Progenitor cell of endocrine pancreas (in vitro differentiated cells): ENCODE measurements at places on chromosomes 3 and 15. TPM values are rescaled to one million over a fixed set of nuclear protein-coding genes. Genes with fewer than 3 reads are reported as not detected.

- no peaks in the 10 kb centered on the region for H3K36me3 ChIP-seq
- H3K4me3 ChIP-seq, result no peak overlapping the region
- H3K4me1 ChIP-seq, result no peaks in the 10 kb centered on the region
- peaks cover 3% of the 10 kb centered on the region for H3K27me3 ChIP-seq
- no peak for DNase-seq
Observed at GRCh38 chr15:63402498-63403253, 21.0 kb upstream of the CA12 start.

GRCh38 chr3:72454441-72454840, 393.8 kb downstream of the SHQ1 start:
- H3K4me1 ChIP-seq, result peaks cover 17% of the 10 kb centered on the region
- no peak overlapping the region for H3K27ac ChIP-seq
- H3K4me3 ChIP-seq, result no peak overlapping the region
- no peak for DNase-seq
- no peaks in the 10 kb centered on the region for H3K36me3 ChIP-seq

- DNase-seq, result no peak
- H3K4me1 ChIP-seq, result peaks cover 15% of the 10 kb centered on the region
- H3K36me3 ChIP-seq, result no peaks in the 10 kb centered on the region
Observed at GRCh38 chr15:80608688-80609087, 86.4 kb upstream of the ABHD17C start.

DNA sequence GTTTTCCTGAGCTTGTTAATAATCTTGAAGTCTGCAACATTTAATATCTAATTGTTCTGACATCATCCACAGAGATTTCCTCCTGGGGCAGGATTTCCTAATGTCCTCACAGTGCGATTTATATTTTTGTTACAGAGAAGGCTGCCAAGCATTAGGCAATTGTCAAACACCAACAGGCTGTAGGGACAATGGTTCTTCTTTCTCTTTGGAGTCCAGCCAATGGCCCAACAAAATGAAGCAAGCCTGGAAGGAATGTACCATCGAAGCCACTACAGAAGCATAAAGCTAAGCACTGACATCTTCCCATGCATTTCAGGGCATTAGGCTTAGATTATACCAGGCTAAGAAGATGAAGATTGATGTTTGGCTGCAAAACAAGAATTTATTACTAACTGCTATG, 173.0 kb upstream of the FRMD4B start:
- H3K36me3 ChIP-seq, result no peaks in the 10 kb centered on the region
- H3K4me1 ChIP-seq, result peaks cover 18% of the 10 kb centered on the region
- H3K4me3 ChIP-seq, result no peak overlapping the region
- DNase-seq, result no peak

DNA sequence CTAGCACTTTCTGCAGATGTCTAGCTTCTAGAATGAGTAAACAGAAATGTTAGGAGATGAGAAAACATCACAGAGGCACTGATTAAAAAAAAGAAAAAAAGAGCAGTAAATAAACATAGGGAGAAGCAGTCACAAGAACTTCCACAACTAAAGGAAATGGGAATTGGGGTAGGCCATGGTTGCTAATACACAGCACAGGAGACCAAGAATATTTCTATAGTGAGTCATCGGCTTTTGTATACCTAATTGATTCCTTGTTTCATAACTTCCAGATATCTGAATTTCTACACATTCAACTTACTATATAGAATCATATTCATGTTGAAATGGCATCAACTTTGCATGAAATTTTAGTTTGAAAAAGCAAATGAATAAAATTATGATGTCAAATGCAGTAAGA, 47.3 kb upstream of the TCF12 start:
- H3K4me1 ChIP-seq, result peaks cover 16% of the 10 kb centered on the region
- no peaks in the 10 kb centered on the region for H3K36me3 ChIP-seq

- no peaks in the 10 kb centered on the region for H3K4me1 ChIP-seq
- no peaks in the 10 kb centered on the region for H3K36me3 ChIP-seq
- no peak overlapping the region for H3K27ac ChIP-seq
- no peak overlapping the region for H3K4me3 ChIP-seq
- H3K27me3 ChIP-seq, result no peaks in the 10 kb centered on the region
- DNase-seq, result no peak
Observed at GRCh38 chr3:104080088-104080626, 1286.6 kb upstream of the ALCAM start.

GRCh38 chr3:111438283-111438682, 103.7 kb upstream of the CD96 start:
- H3K4me1 ChIP-seq, result peaks cover 3% of the 10 kb centered on the region
- DNase-seq, result no peak
- no peaks in the 10 kb centered on the region for H3K36me3 ChIP-seq
- H3K4me3 ChIP-seq, result no peak overlapping the region
- no peak overlapping the region for H3K27ac ChIP-seq

DNA sequence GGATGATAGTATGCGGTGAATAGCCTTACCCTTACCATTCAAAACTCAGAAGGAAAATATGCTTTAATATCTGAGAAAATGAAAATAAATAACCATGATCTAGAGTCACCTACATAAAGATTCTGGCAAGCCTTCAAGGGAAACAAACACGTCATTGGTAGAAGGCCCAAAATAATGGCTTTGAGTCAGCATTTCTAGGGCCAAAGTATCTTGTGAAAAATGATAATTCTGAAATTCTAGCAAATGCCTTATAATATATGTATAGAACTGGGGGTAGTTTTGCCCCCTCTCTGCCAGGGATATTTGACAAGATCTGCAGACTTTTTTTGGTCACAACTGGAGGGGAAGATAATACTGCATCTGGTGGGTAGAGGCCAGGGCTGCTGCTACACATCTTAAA, 15.4 kb downstream of the PLSCR1 start:
- no peak for DNase-seq
- H3K4me3 ChIP-seq, result no peak overlapping the region
- peaks cover 2% of the 10 kb centered on the region for H3K4me1 ChIP-seq
- H3K36me3 ChIP-seq, result peaks cover 22% of the 10 kb centered on the region
- H3K27me3 ChIP-seq, result no peaks in the 10 kb centered on the region

GRCh38 chr3:113136071-113136470, 75.3 kb upstream of the BOC start:
- no peak overlapping the region for H3K27ac ChIP-seq
- no peak overlapping the region for H3K4me3 ChIP-seq
- no peaks in the 10 kb centered on the region for H3K27me3 ChIP-seq

DNA sequence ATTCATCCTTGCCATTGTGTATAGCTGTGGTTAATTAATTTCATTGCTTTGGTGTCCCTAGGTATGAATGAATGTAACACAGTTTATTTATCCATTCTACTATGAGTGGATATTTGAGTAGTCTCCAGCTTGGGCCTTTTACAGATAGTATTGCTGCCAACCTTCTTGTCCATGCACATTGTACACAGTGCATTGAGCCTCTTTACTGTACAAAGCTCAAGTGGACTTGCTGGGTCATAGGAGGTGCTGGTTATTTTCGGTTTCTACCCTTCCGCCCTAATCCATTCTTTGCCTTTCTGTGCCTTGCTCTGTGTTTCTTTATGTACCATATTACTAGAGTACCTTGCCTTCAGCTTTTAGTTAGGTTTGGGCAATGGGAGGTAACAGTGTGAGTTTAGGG, 60.7 kb downstream of the DUT start:
- no peaks in the 10 kb centered on the region for H3K4me1 ChIP-seq
- H3K4me3 ChIP-seq, result no peak overlapping the region
- H3K27me3 ChIP-seq, result no peaks in the 10 kb centered on the region
- no peak overlapping the region for H3K27ac ChIP-seq

- H3K36me3 ChIP-seq, result no peaks in the 10 kb centered on the region
- H3K4me1 ChIP-seq, result peaks cover 1% of the 10 kb centered on the region
- no peak overlapping the region for H3K27ac ChIP-seq
- DNase-seq, result no peak
- no peak overlapping the region for H3K4me3 ChIP-seq
- H3K27me3 ChIP-seq, result no peaks in the 10 kb centered on the region
Observed at GRCh38 chr15:48823237-48823636, 12.4 kb upstream of the CEP152 start.

DNA sequence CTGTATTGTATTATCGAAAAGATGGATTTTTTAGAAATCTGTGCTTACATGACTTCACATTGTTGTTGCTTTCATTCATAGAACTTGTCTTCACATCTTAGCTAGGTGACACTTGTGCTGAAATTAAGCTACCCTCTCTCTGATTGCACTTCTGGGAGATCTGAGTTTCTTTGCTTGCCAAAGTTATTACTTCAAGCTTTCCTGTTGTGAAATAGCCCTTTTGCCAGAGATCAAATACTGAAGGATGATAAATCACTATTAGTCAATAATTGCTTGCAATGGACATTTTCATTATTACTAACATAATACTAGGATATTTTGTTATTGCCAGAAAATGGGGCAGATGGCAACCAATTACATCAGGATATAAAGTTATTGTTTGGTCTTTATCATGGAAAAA, 34.7 kb downstream of the PIK3CA start:
- H3K4me3 ChIP-seq, result no peak overlapping the region
- H3K36me3 ChIP-seq, result no peaks in the 10 kb centered on the region
- no peak overlapping the region for H3K27ac ChIP-seq
- no peak for DNase-seq

DNA sequence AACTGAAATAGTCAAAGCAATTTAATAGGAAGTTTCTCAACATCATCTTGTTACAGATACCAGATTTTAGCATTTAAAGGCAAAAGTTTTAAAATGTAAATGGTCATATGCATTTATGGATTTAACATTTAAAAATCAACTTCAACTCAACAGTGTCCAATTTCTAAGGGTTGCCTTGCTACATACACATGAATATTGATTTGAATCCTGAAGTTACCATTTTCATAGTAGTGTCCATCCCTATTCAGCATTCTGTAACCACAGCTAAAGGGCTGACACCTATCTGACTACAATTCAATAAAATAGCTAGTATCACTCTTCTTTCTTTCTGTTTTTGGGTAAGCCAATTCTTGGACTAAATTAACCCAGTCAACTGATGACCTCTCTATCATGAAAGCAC, 164.0 kb upstream of the CFAP20DC start:
- H3K27me3 ChIP-seq, result no peaks in the 10 kb centered on the region
- H3K27ac ChIP-seq, result no peak overlapping the region
- peaks cover 22% of the 10 kb centered on the region for H3K4me1 ChIP-seq
- no peaks in the 10 kb centered on the region for H3K36me3 ChIP-seq
- DNase-seq, result no peak

DNA sequence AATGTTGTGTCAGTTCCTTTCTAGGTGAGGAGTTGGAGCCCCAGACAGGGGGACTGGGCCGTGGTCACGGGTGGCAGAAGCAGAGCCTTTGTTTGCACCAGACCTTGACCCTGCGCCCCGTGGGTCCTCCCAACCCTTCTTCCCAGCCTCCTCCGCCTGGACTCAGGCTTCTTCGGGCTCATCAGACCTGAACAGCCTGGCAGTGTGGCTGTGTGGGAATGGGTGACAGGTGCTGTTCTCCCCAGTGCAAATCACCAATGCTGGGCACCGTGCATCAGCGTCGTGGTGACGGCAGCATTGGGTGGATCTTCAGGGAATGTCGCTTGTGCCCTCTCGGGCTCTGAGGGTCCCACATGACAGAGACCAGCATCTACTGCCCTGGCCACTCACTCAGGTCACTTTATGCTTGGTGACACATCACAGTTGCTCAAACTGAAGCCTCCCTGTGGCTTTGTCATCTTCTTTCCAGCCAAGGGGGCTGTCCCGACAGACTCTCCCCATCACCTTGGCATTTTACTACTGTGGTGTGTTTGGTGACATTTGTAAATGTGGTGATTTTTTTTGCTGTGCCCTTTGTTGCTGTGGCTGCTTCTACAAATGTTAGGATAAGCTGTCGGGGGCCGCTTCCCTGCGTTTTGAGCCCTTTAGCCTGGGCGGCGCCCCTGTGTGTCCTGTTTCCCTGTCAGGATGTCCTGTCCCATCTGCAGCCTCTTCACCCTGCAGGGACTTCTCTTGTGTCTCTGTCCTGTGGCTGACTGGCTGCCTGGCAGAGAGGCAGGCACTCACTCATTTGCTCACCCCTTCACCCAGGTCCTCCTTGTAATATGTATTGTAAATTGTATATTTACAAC, 14.5 kb downstream of the APBA2 start:
- no peaks in the 10 kb centered on the region for H3K4me1 ChIP-seq
- no peak for DNase-seq
- H3K4me3 ChIP-seq, result no peak overlapping the region

- no peak for DNase-seq
- no peaks in the 10 kb centered on the region for H3K36me3 ChIP-seq
- no peaks in the 10 kb centered on the region for H3K4me1 ChIP-seq
- no peak overlapping the region for H3K27ac ChIP-seq
Observed at GRCh38 chr3:162491952-162492351, 995.3 kb downstream of the OTOL1 start.

DNA sequence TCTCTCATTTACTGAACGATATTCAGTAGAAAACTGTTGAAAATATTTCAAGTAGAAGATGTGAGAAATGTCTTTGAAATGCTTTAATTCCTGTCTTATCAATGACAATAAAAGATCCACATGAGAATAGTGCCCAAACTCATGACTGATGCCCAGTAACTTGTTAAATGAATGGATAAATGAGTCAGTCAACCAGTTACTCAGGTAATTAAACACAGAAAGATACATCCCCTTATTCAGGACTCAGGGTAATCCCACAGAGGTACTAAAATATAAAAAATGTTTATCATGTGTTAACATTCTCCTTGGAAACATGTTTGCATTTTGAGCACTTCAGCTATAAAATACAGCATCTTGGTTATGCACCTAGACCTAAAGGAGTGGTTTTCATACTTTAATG, 169.5 kb downstream of the MBNL1 start:
- no peak overlapping the region for H3K4me3 ChIP-seq
- no peak overlapping the region for H3K27ac ChIP-seq
- DNase-seq, result no peak
- no peaks in the 10 kb centered on the region for H3K27me3 ChIP-seq
- H3K36me3 ChIP-seq, result peaks cover 14% of the 10 kb centered on the region

DNA sequence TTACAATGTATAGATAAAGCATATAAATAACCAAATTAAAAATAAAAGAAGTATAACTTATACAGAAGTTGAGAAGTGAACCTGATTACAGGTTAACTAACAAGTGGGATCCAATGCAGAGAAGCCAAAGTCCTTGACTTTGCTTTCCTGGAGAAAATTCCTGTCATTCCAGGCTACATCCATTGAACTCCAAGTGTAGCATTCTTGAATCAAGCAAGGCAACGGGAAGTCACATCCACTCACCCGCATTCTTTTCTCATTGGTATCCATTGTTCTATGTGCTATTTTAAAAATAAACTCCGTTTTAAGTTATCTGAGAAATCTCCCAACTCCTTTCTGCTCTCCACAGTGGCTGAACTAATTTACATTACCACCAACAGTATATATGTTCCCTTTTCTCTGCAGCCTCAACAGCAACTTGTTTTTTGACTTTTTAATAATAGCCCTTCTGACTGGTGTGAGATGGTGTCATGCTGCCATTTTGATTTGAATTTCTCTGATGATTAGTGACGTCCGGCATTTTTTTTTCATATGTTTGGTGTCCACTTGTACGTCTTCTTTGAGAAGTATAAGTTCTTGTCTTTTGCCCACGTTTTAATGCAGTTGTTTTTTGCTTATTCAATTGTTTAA, 534.3 kb downstream of the ROBO1 start:
- peaks cover 5% of the 10 kb centered on the region for H3K36me3 ChIP-seq
- no peaks in the 10 kb centered on the region for H3K27me3 ChIP-seq
- H3K4me1 ChIP-seq, result peaks cover 9% of the 10 kb centered on the region
- H3K27ac ChIP-seq, result no peak overlapping the region
- no peak overlapping the region for H3K4me3 ChIP-seq

- H3K27ac ChIP-seq, result no peak overlapping the region
- H3K4me3 ChIP-seq, result no peak overlapping the region
- H3K27me3 ChIP-seq, result no peaks in the 10 kb centered on the region
- peaks cover 21% of the 10 kb centered on the region for H3K4me1 ChIP-seq
- no peaks in the 10 kb centered on the region for H3K36me3 ChIP-seq
Observed at GRCh38 chr15:62533687-62534086, 368.6 kb upstream of the C2CD4B start.

The THAP10 gene
- 4.1 and 4.5 TPM in 2 replicates for total RNA-seq

The CEMIP gene
- 0.77 and 1.3 TPM in 2 replicates for total RNA-seq

The HES1 gene
- total RNA-seq, result 129 and 142 TPM in 2 replicates

The CCDC13 gene
- total RNA-seq, result 2.3 and 2.5 TPM in 2 replicates

The PLA2G4E gene
- 0.09 TPM in 1 of 2 replicates, not detected in the other for total RNA-seq
